Activated naive CD8-positive, alpha-beta T cell treated with anti-CD3 and anti-CD28 coated beads, Interleukin-2, amount 50 U/mL, for 16 hours (primary cell): ENCODE measurements at places on chromosomes 1 and 21.
A peak's percentile ranks its signal among the peaks of the same experiment; 100 is the strongest.

DNA sequence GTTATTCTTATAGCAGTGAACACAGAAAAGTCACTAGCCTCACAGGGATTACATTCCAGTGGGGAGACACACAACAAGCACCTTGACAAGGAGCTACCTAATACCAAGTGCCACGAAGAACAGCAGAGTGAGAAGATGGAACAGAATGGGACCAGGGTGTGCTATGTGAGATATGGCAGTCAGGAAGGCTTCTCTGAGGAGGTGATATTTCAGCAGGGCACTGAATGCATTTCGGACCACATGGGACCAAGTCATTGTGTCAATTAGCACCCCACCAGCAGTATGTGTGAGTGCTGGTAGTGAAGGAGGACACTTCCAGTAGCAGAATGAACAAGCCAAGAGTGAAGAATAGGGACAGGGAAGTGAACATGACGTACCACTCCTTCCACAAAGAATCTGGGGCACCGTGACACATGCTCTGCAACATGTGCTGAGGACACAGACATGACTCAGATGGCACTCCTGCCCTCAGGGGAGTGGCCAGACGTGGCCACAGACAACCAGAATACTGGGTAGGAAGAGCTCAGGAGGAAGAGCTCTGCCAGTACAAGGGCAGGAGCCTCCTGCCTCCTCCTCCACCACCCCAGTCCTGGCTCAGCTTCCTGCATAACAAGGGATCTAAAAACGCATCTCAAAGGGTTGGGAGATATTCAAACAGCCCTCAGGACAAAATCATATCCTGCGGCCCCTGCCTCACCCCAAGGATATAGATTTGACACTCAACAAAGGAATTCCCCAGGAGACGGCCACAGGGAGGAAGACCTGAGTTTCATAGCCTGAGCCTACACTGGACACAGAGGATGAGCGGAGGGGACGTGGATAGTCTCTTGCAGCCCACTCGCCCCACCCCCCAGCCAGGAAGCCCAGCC lies 102.5 kb downstream of the TRABD2B start:
- no peak for DNase-seq

DNA sequence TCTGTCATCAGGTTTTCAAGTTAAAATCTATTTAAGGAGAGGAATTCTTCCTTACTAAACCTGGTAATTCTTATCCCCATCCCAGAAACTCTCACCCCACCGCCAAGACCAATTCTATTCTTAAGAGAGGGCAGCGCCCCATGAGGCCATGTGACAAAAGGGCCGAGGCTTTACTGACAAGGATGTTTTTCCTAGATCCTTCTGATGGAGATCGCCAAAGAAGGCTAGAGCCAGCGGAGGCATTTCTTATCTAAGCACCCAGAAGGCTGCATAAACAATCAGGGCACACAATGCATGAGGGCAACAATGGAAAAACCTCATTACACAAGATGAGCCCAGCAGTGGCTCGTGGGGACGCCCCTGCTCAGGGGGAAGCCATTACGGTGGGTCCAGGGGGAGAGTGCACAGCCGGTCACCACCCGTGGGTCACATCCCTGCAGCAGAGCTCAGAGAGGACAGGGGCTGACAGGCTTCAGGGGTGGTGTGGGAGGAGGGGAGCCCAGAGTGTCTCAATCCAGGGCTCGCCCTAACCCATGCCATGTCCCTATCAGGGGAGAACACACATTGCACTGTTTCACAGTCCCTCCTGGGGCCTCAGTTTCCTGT lies 88.7 kb downstream of the ITPKB start:
- DNase-seq, result no peak

- peak; percentile 20 for DNase-seq
These were observed 11.7 kb upstream of the EPHA2 start for GRCh38 chr1:16167331-16168143.

DNA sequence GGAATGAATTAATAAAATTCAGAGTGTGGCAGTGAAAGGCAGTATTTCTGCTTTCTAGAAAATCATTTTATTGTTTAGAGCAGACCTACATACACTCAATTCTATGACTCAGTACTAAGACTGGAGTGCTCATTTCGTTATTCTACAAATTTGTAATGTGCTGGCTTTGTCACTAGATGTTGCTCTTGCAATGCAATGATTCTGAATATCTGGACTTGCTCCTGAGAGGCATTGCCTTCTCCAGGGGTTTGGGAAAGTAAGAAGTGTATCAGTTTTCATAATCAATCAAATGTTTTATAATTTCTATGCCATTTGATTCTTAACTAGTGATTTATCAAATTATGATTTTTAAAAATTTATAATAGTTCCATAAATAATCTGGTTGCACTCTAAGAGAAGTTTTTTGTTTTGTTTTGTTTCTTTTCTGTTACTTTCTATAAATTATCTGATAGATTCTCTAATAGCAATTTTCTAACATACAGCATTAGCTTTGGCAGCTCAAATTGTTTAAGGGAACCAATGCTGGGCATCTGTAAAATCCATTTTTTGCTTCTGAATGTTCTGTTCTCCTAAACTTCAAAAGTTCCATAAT lies 280.5 kb upstream of the SGIP1 start:
- DNase-seq, result no peak

- DNase-seq, result no peak
These were observed 373.7 kb downstream of the SRGAP2C start for GRCh38 chr1:121558514-121558913.

- DNase-seq, result no peak
These were observed 33.9 kb upstream of the SELENON start for GRCh38 chr1:25765923-25766589.

- no peak for DNase-seq
These were observed 12.6 kb downstream of the KCND3 start for GRCh38 chr1:111976842-111977241.

DNA sequence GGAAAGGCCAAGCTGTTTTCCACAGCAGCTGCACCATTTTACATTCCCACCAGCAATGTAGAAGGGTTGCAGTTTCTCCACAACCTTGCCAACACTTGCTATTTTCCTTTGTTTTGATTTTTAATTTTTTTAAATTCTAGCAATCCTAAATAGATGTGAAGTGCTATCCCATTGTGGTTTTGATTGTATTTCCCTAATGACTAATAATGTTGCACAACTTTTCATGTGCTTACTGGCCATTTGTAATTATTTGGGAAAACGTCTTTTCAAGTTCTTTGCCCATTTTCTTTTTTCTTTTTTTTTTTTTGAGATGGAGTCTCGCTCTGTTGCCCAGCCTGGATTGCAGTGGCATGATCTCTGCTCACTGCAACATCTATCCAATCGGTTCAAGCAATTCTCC lies 53.9 kb downstream of the VCAM1 start:
- DNase-seq, result no peak

- no peak for DNase-seq
These were observed 64.9 kb downstream of the PRKCZ start for GRCh38 chr1:2115008-2115641.

DNA sequence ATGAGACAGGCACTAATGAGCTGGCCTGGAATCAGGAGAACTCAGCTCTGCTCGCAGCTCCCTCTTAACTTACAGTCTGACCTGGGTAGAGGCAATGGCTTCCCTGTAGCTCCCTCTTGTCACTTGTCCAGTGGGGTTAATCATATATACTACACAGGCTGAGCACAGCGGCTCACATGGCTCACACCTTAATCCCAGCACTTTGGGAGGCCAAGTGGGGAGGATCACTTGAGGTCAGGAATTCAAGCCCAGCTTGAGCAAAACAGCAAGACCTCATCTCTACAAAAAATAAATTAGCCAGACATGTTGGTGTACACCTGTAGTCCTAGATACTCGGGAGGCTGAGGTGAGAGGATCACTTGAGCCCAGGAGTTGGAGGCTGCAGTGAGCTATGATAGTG lies 4.2 kb downstream of the S100A6 start:
- no peak for DNase-seq

DNA sequence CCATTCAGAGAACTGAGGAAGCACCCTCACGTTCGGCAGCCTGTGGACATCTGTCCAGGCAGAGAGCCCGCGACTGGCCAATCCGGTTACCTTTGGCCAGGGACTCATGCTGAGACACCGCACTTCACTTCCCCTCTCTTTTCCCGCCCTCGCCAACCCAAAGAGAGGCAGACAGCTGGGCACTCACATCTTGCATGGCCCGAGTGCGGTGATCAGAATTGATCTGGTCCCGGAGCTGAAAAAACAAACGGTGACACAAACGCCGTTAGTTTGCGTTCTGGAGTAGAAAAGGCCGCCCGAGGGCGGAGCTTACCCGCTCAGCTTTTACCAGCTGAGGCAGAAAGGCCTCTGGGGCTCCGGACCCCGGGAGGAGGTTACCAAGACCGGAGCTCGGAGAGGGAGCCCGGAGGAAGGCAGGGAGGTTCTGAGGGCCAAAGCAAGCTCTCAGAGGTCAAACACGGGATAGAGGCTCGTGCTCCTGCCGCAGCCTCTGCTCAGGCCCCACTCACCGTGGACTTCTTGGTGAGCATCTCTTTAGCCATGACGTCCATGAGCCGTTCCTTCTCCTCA lies 376 bp downstream of the SF3A3 start:
- DNase-seq, result no peak

- no peak for DNase-seq
These were observed 10.2 kb upstream of the BECN2 start for GRCh38 chr1:241947354-241947753.

DNA sequence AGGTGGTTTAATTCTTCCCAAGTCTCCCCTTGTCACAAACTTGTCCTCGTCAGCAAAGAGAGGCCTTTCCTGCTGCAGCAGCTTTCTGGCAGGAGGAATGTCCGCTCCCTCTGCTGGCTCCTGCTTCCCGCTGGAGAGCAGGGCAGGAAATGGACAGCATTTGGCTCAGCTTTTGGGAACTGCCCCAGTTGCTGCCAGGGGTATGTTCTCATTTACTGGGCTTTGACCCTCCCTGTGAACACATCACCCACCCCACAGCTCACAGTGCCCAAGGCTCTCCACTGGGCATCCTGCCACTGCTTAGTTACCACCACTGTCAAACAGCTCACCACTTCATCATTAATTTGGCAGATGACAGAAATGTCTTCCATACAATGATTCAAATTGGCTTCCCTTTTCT lies 75.4 kb downstream of the MRPL37 start:
- no peak for DNase-seq

- DNase-seq, result no peak
These were observed 64.1 kb upstream of the ETV3 start for GRCh38 chr1:157202331-157202730.

- DNase-seq, result no peak
These were observed 9.1 kb downstream of the AMPD2 start for GRCh38 chr1:109628540-109629321.
